Aorta (tissue), 5 donors: ENCODE measurements at places on chromosomes 1 and 21.

GRCh38 chr1:25257196-25257595 is 9.9 kb upstream of the RSRP1 start:
- no peak for DNase-seq

DNA sequence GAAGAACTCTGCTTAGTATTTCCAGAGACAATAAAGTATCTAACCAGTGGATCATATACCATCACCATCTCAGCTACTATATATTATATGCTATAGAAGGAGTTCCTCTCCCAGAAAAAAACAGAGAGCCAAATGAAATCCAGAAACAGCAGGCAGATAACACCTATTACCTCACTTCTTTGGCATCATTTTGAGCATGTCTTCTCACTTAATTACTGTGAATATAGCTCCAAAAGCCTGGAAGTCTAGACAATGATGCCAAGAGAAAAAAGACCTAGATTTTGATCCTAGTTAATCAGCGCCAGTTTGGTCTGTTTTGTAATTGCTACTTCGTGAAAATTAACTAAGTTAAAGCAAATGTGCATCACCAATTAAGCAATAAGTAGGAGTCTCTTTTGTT is 131.3 kb downstream of the EIF4G3 start:
- DNase-seq = no peak

DNA sequence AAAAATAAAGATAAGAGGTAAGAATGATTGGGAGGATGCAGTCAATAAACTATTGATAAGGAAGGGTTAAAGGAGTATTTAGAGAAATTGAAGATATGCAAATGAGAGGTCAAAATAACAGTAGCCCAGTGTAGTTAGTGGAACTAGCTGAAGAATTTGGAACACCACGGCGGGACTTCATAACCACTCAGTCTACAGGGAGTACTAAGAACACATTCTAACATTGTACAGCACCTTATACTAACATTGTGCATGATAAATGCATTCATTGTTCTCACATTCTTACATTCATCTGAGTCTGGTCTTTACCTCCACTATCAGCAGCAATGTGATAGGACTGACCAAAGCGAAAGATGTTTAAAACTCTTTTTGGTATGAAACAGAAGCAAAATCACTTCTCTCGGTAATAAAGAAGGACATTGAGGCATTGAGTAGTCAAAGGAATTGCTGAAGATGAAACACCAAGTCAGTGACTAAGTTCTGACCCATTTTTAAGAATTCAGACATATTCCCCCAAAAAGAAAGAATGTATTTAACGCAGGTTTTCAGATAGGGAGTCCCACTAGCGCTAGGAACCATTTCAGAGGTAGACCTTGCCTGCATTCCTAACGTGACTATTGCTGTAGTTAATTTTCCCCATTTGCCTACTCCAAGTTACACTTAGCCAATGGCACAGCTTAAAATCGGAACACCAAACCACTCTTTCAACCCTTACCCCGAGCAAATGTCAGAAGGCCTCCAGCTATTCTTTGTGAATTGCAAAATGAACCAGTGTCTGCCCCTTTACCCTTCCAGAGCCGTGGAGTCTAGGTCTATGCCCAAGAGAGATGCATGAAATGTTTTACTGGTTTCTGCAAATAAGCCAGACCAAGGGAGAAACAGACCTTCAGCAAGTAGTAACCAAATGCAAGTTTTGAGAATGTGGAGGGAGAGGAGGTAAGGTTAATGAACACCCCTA is 108.8 kb upstream of the IRF2BP2 start:
- no peak for DNase-seq

DNA sequence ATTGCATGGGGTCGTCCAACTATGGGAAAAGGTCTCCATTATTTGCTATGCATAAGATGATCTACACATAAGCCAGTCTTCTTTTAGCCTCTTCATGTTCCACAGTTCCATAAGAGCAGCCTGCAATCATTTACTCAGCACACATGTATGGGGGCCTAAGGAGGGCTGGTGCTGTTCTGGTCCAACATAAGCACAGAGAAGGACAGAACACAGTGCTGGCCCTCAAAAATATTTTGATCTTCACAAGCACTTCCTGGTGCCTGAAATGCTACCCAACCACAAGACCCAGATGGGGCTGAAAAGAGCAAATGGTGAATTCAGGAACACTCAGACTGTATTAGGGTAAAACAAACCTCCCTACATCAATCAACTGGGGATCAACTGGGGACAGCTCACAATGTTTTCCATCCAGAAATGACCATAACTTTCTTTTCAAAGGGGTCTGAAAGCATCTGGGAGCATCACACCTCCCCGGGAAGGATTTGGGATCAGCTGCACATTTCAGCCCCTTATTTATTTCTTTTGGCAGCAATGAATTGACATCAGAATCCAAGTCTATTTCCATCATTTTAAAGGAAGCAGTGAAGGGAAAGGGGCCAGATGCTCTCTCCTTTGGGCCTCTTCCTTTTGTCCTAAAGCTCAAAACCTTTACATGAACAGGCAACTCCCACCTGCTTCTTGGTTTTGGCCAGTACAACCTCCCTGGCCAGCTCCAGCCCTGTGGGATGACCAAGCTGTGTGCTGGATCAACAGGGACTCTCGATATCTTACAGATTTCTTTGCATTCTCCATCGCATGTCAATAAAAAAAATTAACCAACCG is 45.7 kb downstream of the KCNN3 start:
- DNase-seq = no peak

DNA sequence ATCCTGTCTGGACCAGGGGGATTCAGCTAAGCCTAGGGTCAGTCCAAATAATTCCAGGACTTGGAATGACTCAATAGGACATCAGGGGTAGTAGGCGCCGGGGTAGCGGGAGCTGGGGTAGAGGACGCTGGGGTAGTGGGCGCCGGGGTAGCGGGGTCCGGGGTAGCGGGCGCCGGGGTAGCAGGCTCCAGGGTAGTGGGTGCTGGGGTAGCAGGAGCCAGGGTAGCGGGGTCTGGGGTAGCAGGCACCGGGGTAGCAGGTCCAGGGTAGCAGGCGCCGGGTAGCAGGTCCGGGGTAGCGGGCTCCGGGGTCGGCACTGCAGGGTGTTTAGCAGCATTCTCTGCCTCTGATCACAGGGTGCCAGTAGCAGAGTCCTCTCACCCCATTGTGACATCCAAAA is 248.9 kb downstream of the KCNJ6 start:
- no peak for DNase-seq

DNA sequence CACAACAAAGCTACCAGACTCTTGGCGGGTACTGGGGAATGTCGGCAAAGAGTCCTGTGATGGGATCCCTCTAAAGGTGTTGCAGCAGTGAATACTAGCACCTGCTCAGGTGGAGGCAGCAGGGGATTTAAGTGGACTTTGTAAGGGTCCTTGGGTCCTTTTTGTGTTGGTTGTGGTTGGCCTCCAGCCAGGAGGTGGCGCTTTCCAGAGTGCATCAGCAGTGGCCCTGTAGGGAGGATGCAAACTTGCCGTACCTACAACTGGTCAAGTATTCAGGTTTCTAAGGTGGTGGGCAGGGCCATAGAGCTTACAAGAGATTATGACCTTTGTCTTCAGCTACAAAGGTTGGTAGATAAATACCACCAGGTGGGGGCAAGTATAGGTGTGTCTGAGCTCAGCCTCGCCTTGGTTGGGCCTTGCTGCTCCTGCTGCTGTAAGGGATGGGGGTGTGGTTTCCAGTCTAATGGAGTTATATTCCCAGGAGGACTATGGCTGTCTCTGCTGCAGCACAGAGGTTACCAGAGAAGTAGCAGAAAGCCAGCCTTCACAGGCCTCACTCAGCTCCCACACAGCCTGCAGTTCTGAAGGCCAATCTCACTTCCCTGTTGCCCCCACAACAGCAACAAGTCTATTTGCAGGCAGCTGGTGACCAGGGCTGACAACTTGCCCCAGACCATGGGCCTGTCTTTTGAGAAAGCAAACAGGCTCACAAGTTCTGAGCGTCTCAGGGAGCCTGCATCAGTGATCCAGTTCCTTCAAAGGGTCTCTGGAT is 7.3 kb downstream of the OR2M5 start:
- DNase-seq = no peak

DNA sequence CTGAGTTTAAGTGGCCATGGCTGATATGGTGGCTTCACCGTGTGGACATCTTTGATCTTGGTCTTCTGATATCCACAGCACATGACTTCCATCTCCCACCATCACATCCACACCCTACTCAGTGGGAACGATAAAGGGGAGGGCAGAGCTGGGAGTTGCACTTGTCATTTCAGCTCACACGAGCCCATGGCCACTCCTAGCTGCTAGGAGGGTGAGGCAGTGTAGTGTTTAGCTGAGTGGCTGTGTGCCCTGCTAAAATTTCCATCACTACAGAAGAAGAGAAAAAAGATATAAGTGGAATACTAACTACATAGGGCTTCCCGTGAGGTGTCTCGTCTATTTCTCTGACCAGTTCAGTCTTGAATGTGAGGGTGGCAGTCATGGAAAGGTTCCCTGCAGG is 123.3 kb upstream of the EDN2 start:
- no peak for DNase-seq

DNA sequence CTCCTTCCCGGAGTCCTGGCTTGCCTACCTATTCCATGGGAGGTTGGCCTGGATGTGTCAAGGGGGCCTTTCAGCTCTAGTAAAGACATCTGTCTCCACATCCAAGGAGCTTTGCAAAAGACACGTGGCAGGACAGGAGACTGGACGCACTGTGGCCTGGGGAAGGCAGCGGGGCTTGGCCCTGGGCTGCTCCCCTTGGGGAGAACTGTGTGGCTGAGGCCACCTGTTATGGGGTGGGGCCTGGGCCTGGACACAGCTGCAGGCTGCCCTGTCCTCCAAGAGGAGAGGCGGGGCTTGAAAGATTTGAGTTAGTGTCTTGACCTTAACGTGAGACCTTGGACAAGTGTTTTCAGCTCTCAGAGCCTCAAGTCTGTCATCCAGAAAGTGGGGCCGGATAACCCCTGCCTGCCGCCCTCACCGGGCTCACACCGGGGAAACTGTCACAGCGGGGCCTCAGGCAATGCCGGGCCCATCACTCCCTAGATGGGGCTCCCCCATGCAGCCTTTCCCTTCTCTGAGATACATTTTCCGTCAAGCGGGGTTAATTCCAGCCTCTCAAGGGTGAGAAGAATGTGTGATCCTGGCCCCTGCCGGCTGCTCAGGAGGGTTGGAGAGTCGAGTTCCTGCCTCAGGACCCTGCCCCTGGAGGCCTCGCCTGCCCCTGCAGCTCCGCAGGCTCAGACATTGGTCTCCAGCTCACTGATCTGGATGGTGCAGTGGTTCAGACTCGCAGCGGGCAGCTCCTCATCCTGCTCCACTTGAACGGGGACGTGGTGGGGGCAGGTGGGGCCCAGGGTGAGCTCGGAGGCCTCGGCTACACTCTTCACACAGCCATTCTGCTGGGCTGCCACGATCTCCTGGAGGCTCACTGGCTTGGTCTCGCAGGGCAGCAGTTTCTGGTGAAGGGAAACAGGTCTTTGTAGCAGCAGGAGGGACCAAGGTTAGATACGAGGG is 25.6 kb downstream of the PODN start:
- no peak for DNase-seq

DNA sequence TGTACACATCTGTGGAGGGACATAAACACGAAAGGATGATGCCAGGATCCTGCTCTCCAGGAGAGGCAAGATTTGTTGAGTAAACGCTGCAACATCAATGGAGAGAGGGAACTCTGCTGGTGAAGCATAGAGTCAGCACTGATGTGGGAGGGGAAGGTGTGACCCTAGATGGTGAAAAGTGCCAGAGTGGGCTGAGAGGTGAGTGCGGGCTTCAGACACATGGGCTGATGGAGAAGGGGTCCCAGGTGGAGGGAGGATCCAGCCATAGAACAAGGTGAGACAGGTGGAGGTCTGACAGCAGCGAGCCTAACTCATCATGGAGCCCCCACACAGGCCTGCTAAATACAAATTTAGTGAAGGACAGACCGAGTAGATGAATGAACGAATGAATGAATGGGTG is 9.7 kb downstream of the RD3 start:
- no peak for DNase-seq

DNA sequence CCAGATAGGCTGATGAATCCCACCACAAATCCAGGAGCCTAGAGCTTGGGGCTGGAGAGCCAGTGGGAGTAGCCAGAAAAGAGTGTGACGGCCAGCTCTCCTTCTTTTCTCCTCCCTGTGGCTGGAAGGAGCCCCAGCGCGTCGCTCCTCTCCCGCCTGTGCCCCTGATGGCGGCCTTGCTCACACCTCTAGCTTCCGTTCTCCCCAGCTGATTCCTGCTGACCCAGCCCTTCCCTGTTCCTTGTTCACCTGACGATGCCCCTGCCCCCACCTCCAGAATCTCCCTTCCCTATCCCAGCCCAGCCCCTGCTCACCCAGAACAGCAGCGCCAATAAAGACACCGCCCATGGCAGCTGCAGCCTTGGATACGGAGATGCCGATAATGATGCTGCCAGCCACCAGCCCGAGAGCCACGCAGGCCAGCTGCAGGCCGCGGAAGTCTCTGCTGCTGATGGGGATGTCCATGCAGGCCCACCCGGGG is 656 bp downstream of the KNCN start:
- DNase-seq = no peak

GRCh38 chr1:67835663-67836452 is 2.6 kb upstream of the GNG12 start:
- DNase-seq = no peak

DNA sequence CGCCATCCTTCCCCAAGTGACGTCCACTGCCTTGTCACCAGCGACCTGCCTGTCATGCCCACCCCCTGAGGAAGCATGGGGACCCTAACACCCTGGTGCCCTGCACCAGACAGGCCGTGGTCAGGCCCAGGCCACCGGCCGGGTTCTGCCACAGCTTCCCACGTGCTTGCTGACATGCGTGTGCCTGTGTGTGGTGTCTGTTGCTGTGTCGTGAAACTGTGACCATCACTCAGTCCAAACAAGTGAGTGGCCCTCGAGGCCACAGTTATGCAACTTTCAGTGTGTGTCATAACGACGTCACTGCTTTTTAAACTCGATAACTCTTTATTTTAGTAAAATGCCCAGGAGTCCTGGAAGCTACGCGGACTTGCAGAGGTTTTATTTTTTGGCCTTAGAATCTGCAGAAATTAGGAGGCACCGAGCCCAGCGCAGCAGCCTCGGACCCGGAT is 8.5 kb upstream of the CTRC start:
- DNase-seq = no peak

- DNase-seq = no peak
Observed at GRCh38 chr1:151790940-151791651, 796 bp upstream of the TDRKH start.

- no peak for DNase-seq
Observed at GRCh38 chr1:158732524-158732923, 12.0 kb upstream of the OR6K3 start.

- DNase-seq = no peak
Observed at GRCh38 chr1:172005856-172006255, 164.6 kb downstream of the DNM3 start.

GRCh38 chr1:65921446-65921845 is 128.8 kb downstream of the PDE4B start:
- DNase-seq = no peak

DNA sequence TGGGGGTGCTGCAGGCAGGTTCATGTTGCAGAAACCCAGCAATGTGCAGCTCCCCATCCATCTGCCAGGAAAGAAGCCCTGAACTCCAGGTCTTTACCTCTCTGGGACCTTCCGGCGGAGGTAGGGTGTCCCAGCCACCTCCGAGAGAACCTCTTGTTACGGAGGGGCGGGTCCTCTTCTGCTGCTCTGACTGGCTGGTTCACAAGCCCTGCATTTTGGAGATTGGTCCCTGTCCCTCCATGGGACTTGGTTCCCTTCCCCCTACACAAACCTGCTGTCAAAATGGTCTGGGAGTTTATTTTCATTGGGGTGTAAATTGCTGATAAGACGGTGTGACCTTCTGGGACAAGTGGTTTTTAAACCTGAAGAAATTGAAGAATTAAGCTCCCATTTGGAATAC is 8.0 kb upstream of the CELSR2 start:
- no peak for DNase-seq
